Activated T-helper 17 cell treated with anti-CD3 and anti-CD28 coated beads, Interleukin-2, amount 50 U/mL, for 72 hours (primary cell): ENCODE measurements at places on chromosomes 16 and 17.

DNA sequence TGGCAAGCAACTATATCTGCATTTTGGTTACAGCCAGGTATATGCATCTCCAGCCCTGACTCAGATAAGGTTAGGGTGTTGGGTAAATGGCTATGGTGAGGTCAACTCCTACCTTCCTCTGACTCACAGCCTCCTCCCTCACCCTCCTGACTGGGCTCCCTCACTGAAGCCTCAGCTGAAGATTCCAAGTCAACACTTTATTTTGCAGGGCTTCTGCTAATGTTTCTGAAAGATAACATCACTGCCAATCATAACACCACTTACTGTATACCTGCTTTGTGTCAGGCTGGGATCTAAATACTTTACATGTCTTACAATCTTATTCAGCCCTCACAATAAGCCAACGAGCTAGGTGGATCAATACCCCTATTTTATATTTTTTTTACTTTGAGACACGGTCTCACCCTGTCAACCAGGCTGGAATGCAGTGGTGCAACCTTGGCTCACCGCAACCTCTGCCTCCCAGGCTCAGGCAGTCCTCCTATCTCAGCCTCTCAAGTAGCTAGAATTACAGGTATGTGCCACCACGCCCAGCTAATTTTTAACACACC is 47.8 kb upstream of the GCSH start:
- peak; percentile 55 for ATAC-seq

- ATAC-seq, result no peak
These were observed 111.4 kb downstream of the SNX29 start for GRCh38 chr16:12087901-12088421.

GRCh38 chr16:89422905-89423630 is 67.3 kb downstream of the ANKRD11 start:
- peak; percentile 93 for ATAC-seq

DNA sequence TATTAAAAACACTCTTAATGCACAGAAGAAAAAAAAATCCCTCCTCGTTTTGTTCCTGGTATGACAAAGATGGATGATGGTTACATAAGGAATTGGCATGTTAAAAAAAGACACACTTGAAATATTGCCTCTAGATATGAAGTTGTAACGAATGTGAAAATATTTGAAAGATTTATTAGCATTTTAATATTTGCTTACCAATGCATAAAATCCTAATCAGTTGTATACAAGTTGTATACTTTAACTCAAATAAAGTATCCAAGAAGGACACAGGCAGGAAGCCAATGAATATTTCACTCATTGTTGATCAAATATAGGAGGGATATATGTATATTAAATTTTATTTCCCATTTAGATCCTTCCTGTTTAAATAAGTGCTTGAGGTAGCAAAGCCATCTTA is 850.8 kb upstream of the RBFOX1 start:
- no peak for ATAC-seq

- no peak for ATAC-seq
These were observed 89.3 kb upstream of the NKD1 start for GRCh38 chr16:50458667-50459495.

DNA sequence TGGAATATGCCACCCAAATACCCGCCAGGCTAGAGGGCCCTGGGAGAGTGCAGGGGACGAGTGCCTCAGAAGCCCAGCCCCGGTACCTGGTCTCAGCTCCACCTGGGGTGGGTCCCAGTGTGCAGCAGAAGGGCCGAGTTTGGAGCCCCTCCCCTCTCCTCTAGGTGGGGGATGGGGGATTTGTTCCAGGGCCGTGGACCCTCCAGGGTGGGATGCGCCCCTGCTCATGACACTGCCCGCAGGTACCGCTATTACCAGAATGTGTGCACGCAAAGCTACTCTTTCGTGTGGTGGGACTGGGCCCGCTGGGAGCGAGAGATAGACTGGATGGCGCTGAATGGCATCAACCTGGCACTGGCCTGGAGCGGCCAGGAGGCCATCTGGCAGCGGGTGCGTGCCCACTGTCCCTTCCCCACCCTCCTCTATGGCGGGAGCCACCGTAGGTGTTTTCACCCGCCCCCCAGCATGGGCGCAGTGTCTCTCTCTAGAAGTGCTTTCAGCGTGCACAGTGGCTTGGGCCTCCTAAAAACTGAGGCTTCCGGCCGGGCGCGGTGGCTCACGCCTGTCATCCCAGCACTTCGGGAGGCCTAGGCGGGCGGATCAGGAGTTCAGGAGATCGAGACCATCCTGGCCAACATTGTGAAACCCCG is 1.2 kb downstream of the NAGLU start:
- no peak for ATAC-seq

DNA sequence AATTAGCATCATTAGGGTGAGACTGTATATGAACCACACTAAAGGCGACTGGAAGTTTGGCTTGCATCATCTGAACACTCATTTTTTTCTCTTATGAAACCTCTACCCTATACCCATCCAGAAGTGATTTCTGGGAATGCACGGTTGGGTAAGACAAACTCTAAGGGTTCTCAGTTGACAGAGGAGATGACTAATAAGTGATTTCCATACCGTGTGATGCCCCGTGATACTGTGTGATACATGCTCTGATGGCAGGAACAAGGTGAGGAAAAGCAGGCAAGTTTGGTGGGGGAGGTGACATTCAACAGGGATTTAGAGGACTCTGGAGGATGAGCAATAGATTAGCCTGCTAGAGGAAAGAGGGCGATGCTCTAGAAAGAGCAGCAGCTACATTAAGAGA is 156.4 kb upstream of the CCL2 start:
- no peak for ATAC-seq

DNA sequence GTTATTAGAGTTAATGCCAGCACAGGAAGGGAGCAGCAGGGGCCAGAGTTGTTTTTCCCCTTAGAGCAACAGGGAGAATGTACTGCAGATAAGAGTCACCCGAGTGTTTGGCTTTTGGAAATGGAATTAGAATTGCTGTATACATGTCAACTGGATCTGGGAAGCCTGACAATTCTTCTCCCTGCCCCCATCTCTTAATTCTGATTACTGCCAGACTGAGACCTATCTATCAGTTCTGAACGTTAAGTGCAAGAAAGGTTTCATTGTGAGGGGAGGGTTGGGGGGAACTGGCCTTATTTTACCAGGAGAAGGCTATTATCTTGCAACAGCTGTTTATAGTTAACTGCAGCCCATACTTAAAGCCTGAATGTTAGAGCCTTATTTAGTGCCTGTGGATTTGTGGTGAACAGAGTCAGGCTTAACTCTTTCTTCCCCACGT is 424.5 kb upstream of the CDH11 start:
- ATAC-seq, result no peak

DNA sequence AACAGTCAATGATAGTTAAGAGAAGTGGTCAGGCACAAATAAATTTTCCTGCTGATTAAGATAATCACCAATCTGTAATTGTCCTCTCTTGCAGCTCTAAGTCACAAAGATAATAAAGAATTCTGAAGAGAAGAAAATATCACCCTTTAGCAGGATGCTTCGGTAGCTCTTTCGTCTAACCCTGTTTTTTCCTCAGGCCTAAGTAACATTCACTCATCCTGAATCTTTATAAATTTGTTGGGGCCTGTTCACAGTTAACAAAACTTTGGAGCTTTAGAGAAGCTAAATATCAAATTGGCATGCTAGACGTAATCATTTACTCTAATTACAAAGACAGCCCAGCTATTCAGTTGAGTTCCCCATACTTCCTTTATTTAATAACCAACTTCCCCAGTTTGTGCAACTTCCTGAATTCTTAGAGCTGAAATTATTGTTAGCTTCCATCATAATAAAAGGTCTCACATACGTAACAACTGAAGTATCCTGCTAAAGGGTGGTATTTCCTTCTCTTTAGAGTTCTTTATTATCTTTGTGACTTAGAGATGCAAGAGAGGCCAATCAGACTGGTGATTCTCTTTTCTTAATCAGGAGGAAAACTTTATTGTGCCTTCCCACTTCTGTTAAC is 118.6 kb downstream of the TANGO6 start:
- ATAC-seq, result no peak

GRCh38 chr16:68823401-68824135 is 19.8 kb upstream of the TANGO6 start:
- ATAC-seq, result no peak

DNA sequence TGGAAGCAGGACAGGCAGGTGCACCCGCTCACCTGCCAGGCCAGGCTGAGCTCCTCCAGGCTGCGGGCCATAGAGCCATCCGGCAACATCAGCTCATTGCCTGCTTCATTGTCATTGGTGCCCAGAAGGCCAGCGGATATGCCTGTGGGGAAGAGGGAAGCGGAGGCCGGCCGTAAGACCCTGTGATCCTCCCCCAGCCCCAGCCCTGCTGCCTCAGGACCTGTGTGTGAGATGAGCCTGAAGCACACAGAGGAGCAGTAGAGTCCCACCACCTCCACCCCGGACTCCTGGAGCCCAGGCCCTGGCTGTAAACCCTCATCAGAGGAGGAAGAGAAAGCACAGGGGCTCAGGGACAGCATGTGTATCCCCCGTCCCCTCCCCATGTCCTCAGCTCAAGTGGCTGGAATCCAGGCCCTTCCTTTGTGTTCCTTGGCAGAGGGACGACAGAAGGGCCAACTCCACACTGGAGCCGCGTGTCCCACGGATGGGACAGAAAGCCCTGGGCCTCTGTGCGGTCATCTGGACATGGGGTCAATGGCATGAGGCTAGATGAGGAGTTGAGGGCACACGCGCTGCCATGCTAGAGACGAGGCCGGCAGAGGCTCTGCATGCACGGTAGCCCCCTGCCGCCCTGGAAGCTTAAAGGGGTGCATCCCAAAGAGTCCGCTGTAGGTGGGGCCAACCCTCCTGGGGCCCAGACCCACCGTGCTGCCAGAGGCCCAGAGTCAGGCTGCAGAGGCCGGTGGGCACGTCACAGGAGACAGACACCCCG is 39.1 kb downstream of the RMI2 start:
- no peak for ATAC-seq

DNA sequence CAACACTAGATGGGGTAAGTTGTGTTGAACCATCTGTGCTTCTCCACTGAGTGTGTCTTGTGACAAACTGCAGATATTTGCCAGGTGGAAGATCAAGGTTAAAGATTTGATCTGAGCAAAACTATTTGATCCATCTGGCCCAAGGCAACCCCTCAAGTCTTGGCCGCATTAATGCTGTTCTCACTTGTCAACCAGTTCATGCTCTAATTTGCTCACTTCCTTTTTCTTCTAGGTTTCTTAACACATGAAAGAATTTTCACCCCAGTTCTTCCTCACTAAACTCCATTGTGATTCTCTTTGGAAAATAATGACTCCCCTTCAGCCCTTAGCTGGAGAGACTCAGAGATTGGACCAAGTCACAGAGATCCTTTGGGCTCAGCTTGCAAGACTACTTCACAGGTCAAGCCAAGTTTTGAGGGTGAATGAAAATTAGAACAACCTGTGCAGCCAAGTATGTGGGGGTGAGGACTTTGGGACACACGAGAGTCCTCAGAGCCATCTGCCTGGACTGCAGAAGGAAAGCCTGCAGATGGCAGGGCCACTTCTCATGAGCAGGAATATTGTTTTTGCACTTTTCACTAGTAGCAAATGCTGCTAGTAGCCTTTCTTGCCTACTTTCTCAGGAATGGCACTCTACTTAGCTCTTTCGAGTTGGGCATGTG is 166.5 kb downstream of the AXIN2 start:
- no peak for ATAC-seq

GRCh38 chr17:77580531-77581270 is 377.8 kb upstream of the TNRC6C start:
- no peak for ATAC-seq

- ATAC-seq, result no peak
These were observed 16.7 kb downstream of the C16orf54 start for GRCh38 chr16:29729116-29729521.

- no peak for ATAC-seq
These were observed 1.7 kb upstream of the MRM1 start for GRCh38 chr17:36599546-36600250.

DNA sequence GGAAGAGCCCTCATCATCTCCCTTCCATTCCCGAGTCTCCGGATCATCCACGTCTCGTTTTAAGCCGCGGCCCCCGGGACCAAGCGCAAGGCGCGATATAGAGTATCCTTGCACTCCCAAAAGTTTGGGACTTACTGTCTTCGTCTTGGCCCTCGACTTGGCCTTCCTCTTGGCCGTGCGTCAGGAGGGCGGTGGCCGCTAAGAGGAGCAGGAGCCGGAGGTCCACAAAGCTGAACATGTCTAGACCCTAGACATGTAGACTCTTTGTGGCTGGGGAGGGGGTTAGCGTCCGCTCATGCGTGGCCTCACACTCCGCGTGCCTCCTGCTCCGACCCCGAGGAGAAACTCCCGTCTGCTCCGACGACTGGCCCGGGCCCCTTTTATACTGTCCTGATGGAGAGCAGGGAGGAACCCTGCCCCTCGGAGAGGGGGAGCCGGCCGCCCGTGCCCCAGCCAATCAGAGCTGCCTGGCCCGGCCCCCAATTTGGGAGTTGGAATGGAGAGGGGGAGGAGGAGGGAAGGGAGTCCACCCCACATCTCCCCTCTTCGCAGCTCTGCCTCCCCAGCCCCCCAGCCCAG is at the start of gene COL1A1:
Gene COL1A1, minus strand, starts transcription at position 356 of the 579 bp plus-strand sequence. Its CDS starts 118 bp downstream, at position 238.
- ATAC-seq, result no peak

GRCh38 chr17:51231999-51232398 is 27.9 kb downstream of the MBTD1 start:
- ATAC-seq, result no peak

GRCh38 chr17:57395721-57396321 is 139.5 kb downstream of the MSI2 start:
- ATAC-seq, result no peak

DNA sequence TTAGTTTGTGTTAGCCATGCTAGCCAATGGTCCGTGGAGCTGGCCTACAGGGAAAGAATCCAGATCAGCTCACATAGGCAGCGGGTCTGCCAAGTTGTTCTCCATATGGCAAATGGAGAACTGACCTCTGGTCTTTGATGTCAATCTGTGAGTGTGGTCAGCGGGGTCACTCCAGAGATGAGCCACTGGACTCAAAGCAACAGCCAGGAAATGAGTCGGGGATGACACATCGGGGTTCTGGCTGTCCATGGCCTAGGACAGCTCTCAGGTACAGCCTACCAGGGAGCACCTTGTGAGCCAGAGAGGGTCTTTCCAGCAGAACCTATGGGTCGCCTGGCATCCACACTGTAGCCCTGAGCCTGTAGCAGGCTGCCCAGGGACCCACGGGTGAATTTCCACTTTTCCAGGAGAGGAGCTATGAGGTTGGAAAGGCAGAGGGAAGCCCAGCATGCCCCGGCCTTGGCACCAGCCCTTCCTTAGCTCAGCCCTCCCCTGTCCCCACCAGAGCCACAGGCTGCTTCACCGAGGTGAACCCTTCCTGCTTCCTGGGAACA is 203.0 kb upstream of the TNRC6C start:
- no peak for ATAC-seq

- no peak for ATAC-seq
These were observed 61.9 kb upstream of the HLF start for GRCh38 chr17:55202896-55203295.

- ATAC-seq, result peak; percentile 67
These were observed 18.8 kb upstream of the GAA start for GRCh38 chr17:80082403-80083135.
